Neural crest cell (in vitro differentiated cells): ENCODE measurements at places on chromosomes 1 and 21.

DNA sequence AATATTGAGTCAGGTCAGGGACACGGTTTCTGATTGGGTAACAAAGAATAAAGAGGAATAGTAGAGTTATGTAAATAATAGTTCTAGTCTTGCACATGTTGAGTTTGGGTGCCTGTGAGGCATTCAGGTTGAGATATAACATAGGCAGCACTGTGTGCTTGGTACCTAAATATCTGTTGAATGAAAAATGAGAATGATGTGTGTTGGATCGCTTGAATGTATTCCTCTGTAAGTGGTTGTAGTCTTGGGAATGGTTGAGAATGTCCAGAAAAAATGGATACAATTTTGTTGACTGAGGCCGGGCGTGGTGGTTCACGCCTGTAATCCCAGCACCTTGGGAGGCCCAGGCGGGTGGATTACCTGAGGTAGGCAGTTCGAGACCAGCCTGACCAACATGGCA lies 116.3 kb upstream of the HNRNPU start:
- no peak overlapping the region for H3K27ac ChIP-seq
- H3K27me3 ChIP-seq = no peaks in the 10 kb centered on the region
- peaks cover 6% of the 10 kb centered on the region for H3K36me3 ChIP-seq
- no peak for DNase-seq

GRCh38 chr21:33350676-33351075 lies 25.9 kb downstream of the IFNAR1 start:
- no peaks in the 10 kb centered on the region for H3K27me3 ChIP-seq
- no peak overlapping the region for H3K4me3 ChIP-seq
- no peak overlapping the region for H3K27ac ChIP-seq
- peaks cover 7% of the 10 kb centered on the region for H3K36me3 ChIP-seq
- no peaks in the 10 kb centered on the region for H3K4me1 ChIP-seq

DNA sequence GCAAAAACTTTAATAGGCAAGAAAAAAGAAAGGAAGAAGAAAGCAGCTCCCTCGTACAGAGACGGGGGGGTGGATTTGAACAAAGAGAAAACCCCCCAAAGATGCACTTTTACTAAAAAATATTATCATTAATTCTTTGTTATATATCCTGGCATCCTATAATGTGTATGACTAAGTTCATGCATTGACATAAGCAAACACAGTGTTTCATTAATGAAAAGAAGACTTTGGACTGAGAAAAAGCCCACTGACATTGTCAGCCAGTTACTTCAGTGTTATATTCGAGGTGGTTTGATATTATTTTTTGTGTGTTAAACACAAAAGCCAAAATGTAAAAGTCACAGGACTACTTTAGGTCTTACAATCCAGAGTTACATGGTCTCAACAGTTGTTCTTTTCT lies 110.1 kb upstream of the DPYD start:
- no peak for DNase-seq
- H3K4me1 ChIP-seq = no peaks in the 10 kb centered on the region
- H3K4me3 ChIP-seq = no peak overlapping the region
- no peak overlapping the region for H3K27ac ChIP-seq

DNA sequence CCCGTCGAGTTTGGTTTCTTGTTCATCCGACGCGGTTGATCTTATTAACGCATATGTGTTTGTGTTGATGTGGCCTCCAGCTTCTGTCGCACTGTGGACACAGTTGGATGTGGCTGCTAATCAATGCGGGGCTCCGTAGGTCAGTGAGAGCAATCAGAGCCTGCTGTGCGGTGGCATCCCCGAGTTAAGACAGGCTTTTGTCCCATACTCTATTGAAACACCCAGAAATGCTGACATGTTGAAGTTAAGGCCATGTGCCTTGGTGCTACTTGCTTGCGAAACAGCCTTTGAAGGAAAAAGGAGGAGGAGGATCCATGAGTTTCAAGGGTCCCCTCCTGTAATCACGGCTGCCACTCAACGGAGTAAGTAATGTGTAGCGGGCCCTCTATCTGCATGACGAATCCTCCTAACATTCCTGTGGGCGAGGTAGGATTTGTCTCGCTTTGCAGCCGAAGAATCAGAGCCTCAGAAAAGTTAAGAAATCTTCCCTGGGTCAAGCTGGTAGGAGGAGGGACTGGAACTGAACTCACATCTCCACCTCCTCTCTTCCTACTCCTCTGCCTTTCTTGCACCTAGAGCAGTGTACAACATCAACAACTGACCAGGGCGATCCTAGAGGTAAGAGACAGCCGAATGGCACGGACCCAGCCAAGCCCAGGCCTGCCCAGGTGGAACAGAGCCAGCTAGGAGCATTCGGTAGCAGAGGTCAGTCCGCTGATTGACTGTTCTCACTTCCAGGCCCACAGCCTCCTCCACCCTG lies 19.5 kb downstream of the PDE9A start:
- peak overlapping the region; percentile 32 for H3K27ac ChIP-seq
- H3K36me3 ChIP-seq = peaks cover 9% of the 10 kb centered on the region
- DNase-seq = no peak
- peaks cover 72% of the 10 kb centered on the region for H3K4me1 ChIP-seq
- no peaks in the 10 kb centered on the region for H3K27me3 ChIP-seq

GRCh38 chr1:56052041-56052440 lies 527.3 kb downstream of the PLPP3 start:
- H3K4me3 ChIP-seq = no peak overlapping the region
- H3K36me3 ChIP-seq = no peaks in the 10 kb centered on the region
- H3K4me1 ChIP-seq = peaks cover 14% of the 10 kb centered on the region

GRCh38 chr1:205703072-205703471 lies 22.8 kb upstream of the SLC45A3 start:
- peaks cover 22% of the 10 kb centered on the region for H3K4me1 ChIP-seq
- H3K4me3 ChIP-seq = peak overlapping the region; percentile 61
- peaks cover 23% of the 10 kb centered on the region for H3K36me3 ChIP-seq
- DNase-seq = no peak
- H3K27ac ChIP-seq = no peak overlapping the region
- H3K27me3 ChIP-seq = no peaks in the 10 kb centered on the region
